Peyer's patch (tissue), 4 donors: ENCODE measurements at places on chromosomes 3 and 15. TPM values are rescaled to one million over a fixed set of nuclear protein-coding genes. Genes with fewer than 3 reads are reported as not detected.

GRCh38 chr15:45801543-45801942, 166.7 kb downstream of the SQOR start:
- H3K27me3 ChIP-seq, result no peaks in the 10 kb centered on the region
- no peaks in the 10 kb centered on the region for H3K4me1 ChIP-seq
- no peaks in the 10 kb centered on the region for H3K36me3 ChIP-seq
- DNase-seq, result no peak
- no peak overlapping the region for H3K27ac ChIP-seq

GRCh38 chr3:191959876-191960413, 499.0 kb downstream of the PYDC2 start:
- H3K4me1 ChIP-seq, result no peaks in the 10 kb centered on the region
- DNase-seq, result no peak
- no peak overlapping the region for H3K27ac ChIP-seq
- no peak overlapping the region for H3K4me3 ChIP-seq
- no peaks in the 10 kb centered on the region for H3K36me3 ChIP-seq

- H3K4me3 ChIP-seq, result no peak overlapping the region
- peaks cover 6% of the 10 kb centered on the region for H3K4me1 ChIP-seq
- peak overlapping the region; percentile 34 for H3K27ac ChIP-seq
- H3K36me3 ChIP-seq, result no peaks in the 10 kb centered on the region
These were observed 3.0 kb upstream of the PPP1R2 start for GRCh38 chr3:195546130-195546560.

Gene HTR3E
- total RNA-seq, result not detected

DNA sequence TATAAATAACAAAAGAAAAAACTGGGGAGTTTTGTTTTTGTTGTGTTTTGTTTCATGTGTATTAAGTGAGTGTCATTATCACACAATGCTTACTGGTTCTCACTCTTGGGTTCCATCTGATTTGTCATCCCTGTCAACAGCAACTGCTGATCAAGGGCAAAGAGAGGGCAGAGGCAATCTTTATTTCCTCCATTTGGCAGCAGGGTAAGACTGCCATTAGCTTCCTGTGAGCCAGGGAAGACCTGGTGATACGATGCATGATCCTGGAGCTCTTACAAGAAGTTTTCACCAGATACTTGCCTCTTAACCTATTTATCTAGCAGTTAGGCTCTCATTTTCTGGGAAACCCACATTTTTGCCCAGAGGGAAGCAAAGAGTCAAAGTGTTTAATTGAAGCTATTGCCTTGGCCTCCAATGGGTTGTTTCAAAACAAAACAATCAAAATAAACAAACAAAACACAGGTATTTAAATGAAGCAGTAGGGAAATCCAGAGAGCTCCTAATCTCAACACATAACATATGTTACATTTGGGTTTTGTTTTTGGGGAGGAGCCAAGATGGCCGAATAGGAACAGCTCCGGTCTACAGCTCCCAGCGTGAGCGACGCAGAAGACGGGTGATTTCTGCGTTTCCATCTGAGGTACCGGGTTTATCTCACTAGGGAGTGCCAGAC, 529.8 kb downstream of the MAGI1 start:
- no peak overlapping the region for H3K27ac ChIP-seq
- no peak for DNase-seq

Gene SNX22
- 0.38 TPM for total RNA-seq

- H3K27ac ChIP-seq, result no peak overlapping the region
- no peak for DNase-seq
- H3K27me3 ChIP-seq, result no peaks in the 10 kb centered on the region
- no peaks in the 10 kb centered on the region for H3K36me3 ChIP-seq
- H3K4me1 ChIP-seq, result no peaks in the 10 kb centered on the region
- no peak overlapping the region for H3K4me3 ChIP-seq
These were observed 57.8 kb downstream of the RAB7A start for GRCh38 chr3:128783774-128784173.

DNA sequence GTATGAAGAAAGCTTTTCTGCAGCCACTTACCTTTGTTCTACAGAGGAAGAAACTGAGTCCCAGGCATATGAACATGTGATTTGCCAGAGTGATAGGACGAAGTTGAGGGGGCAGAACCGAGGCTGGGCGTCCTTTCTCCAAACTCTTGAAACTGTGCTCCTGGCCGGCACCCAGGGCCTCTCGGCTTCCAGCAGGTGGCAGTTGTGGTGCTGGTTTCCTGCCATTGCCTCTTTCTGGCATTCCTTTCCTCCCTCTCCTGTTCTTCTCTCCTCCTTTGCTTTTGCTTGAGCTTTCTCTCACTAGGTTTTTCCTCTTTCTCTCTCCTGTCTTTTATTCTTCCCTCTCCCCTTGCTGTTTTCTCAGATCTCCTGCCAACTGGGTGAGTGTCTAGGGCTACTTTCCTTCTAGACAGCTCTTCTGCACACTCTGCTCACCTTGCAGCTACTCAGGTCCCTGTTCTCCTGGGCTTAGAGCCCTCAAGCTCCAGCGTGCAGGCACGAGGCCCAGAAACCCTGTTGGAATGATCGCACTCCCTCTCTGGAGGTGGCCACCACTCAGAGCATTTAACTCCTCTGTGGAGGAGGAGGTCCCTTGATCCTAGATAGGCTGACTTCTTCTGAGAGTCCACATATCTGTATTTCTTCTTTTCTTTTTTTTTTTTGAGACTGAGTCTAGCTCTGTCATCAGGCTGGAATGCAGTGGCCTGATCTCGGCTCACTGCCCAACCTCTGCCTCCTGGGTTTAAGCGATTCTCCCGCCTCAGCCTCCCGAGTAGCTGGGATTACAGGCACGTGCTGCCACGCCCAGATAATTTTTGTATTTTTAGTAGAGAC, 26.2 kb downstream of the TRAK1 start:
- H3K27me3 ChIP-seq, result no peaks in the 10 kb centered on the region
- no peak overlapping the region for H3K4me3 ChIP-seq
- H3K36me3 ChIP-seq, result no peaks in the 10 kb centered on the region
- no peaks in the 10 kb centered on the region for H3K4me1 ChIP-seq

Gene SCN5A
- not detected for total RNA-seq

DNA sequence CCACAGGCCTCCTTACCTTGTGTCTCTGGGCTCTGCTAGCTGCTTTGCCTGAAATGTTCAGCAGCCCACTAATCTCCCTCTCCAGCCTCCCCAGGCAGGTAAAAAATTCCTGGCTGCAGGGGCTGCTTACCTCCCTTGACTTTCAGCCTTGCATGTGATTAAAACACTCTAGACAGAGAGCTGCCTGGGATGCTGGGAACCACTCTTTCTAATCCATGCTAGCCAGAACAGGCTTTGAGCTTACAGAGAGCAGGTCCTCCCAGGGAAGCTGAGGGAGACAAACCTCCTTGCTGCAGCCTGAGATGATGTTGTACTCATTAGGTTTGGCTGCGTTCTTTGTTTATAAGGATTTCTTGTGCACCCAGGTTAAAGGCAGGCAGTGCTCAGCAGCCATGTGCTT, 33.7 kb upstream of the LIPC start:
- H3K4me3 ChIP-seq, result no peak overlapping the region
- H3K36me3 ChIP-seq, result no peaks in the 10 kb centered on the region
- no peak overlapping the region for H3K27ac ChIP-seq
- no peaks in the 10 kb centered on the region for H3K27me3 ChIP-seq
- no peak for DNase-seq
- no peaks in the 10 kb centered on the region for H3K4me1 ChIP-seq

GRCh38 chr3:53132347-53132746, 2.1 kb upstream of the RFT1 start:
- no peak overlapping the region for H3K27ac ChIP-seq
- H3K27me3 ChIP-seq, result no peaks in the 10 kb centered on the region
- peak; percentile 64 for DNase-seq
- H3K36me3 ChIP-seq, result no peaks in the 10 kb centered on the region

DNA sequence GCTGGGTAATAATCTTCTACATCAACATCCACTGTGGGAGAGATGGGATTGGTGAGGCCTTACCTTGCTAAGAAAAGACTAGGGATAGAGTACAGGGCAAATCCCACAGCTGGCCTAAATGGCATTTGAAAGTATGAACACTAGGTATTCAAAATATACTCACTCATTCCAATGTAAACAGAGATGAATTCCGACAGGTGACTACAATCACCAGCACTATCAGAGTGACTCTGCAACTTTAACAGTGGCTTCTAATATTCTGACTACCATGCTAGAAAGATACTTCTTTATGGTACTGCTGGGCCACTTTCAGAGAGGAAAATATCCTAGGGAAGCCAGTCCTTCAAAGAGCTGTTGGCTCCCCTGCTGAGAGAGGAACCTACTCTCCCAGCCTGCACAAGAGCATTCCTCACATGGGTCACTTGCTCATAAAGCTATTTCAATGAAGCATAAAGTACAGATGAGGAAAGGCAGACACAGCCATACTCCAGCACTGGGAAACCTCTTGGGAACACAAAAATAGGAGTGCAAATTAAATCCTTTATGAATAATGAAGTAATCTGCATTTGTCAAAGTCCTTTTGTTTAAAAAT, 21.5 kb upstream of the MAN2C1 start:
- no peak overlapping the region for H3K27ac ChIP-seq
- H3K36me3 ChIP-seq, result no peaks in the 10 kb centered on the region
- H3K4me1 ChIP-seq, result no peaks in the 10 kb centered on the region
- no peaks in the 10 kb centered on the region for H3K27me3 ChIP-seq
